Adipocyte (in vitro differentiated cells): ENCODE measurements at places on chromosomes 4 and X.
A peak's percentile ranks its signal among the peaks of the same experiment; 100 is the strongest.

- DNase-seq: no peak
Observed at GRCh38 chr4:112201915-112202505, 29.6 kb upstream of the AP1AR start.

- DNase-seq: no peak
Observed at GRCh38 chr4:151284534-151285245, 7.7 kb downstream of the PRSS48 start.

DNA sequence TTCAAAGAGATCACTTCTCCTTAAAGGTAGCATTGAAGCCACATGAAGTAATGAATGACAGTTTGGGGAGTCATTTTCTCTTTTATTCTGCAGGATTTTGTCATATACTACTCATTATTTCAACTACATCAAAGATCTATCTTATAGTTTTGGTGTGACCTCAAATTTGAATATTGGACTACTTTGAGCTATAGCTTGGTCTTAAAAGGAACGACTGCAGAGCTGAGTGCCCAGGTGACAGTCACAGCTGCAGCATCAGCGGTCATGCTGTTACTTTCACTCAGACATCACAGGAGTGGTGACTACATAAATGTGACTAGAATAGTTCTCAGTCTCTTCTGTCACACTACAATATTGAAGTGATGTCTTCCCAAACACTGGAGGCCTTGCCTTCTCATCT lies 10.7 kb upstream of the SPCS3 start:
- DNase-seq: no peak

DNA sequence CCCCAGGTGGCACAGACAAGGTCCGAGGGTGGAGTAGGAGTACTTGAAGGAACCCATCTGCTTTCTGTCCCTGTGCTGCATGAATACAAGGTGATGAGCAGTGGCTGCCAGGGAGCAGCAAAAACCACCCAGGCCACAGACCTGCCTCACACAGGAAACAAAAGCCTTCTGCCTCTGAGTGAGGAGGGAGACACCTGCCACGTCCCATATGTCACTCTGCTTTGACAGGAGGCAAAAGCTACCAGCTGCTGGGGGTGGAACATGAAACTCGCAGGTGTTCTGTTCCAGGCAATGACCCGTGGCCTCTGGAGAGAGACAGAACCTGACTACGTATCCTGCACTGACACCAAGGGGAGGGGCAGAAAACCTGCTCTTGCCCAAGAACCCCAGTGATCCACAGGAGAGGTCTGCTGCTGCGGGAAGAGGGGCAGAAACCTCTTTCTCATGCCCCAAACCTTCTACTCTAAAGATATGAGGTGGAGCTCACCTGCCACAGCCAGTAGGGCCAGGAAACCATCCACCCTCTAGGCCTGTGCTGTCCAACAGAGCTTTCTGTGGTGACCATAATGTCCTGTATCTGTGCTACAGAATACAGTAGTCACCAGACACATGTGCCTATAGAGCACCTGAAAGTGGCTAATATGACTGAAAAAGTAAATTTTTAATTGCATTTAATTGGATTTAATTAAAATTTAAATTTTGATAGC lies 172.9 kb downstream of the PRDM5 start:
- no peak for DNase-seq

- no peak for DNase-seq
Observed at GRCh38 chr4:946517-947471, 14.5 kb downstream of the TMEM175 start.

DNA sequence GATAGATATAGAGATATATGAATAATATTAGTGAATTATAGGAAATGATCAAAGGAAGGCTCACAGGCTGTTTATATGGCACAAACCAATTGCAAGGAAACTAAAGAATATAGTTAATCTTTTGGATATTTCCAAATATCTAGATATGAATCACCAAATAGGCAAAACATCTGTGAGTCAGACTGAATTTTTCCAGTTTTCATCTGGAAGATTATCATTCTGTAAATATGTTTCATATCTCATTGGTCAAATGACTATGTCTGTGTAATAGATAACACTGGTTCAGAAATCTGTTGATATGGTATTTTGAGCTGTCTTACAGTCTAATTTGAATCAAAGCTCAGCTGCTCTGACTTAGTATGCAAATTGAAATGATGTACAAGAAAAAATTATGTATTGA lies 303.6 kb downstream of the FAM133A start:
- no peak for DNase-seq

GRCh38 chr4:181475781-181476507 lies 767.3 kb upstream of the TENM3 start:
- no peak for DNase-seq

DNA sequence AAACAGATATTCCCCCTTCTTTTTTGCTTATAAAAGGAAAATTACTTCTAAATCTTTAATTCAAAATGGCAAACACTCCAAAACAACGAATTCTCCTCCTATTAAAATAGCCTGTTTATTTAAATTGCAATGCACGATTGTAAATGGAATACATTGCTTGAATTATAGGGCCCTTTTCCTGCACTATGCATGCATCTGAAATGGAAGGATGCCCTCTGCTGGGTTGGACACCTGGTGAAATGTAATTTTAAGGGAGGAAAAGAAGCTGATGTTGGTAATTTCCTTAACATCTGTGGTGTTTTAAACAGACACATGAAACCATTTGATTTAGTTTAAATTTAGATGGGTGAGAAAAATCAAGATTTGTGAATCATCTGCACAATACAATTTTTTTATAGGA lies 72.8 kb downstream of the GRXCR1 start:
- no peak for DNase-seq

- no peak for DNase-seq
Observed at GRCh38 chrX:143873343-143873742, 10.5 kb upstream of the UBE2NL start.

DNA sequence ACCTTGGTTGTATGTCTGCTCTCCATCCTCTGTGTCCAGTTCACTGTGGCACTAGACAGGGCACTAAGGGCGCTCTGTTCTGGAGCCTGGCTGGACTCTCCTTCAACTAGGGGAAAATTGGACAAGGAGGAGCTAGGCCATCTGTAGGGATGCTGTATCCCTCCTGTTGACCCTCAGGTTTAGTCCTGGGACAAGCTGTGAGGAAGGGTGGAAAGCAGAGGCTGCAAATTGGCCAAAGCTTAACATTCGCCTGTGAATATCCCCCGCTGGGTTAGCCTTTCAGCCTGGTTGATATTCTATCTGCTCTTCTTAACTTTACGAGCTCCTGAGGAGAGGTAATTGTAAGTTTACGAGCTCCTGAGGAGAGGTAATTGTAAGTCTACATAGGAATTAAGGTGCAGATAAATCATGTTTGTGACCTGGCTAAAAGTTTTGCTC lies 64.4 kb upstream of the ENPEP start:
- no peak for DNase-seq

DNA sequence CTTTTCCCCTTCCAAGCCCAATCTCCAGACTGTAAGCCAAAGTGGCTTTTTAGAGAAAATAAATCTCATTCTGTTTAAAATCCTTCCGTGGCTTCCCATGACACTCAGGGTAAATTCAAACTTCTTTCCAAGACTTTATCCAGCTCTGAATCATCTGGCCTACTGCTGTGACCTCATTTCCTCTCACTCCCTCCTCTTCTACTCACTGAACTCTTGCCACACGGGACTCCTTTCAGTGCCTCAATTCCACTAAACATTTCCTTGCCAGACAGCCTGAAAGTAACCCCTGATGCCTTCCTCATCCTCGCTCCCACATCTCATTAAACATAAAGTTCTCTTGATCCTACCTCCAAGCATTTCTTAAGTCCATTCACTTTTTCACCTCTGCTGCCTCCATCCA lies 27.8 kb upstream of the RNF128 start:
- DNase-seq: peak; percentile 27

- DNase-seq: no peak
Observed at GRCh38 chr4:73741750-73742489, 1.6 kb downstream of the CXCL8 start.
